Activated gamma-delta T cell treated with anti-CD3 and anti-CD28 coated beads, Interleukin-2, amount 50 U/mL, for 16 hours (primary cell): ENCODE measurements at places on chromosomes 7 and 10.

DNA sequence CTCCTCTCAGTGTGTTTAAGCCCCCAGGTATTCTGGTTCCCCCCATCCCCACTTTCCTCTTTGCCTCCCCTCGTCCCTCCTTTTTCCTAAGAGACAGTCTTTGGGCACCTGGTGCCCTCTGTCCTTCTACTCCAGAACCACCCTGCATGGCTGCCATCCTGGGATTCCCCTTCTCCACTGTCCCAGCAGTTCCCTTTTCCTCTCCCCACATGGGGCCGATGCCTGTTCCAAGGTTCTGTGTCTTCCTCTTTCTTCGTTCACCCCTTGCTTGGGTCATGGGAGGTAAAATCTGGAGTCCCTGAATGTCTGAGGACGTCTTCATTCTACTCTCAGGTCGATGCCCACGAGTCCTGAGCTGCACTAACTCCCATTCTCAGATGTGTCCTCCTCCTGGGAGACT, 120.8 kb downstream of the TAX1BP1 start:
- no peak for DNase-seq

GRCh38 chr10:113042868-113043267, 92.8 kb downstream of the TCF7L2 start:
- DNase-seq = no peak

- DNase-seq = no peak
Measured at GRCh38 chr7:155191901-155192478, 105.7 kb upstream of the INSIG1 start.

- DNase-seq = no peak
Measured at GRCh38 chr7:63054191-63054661, 944.4 kb upstream of the ZNF722 start.

- DNase-seq = no peak
Measured at GRCh38 chr7:100191775-100192174, 14.1 kb downstream of the STAG3 start.

- no peak for DNase-seq
Measured at GRCh38 chr7:929311-929711, 25.2 kb downstream of the ADAP1 start.

- no peak for DNase-seq
Measured at GRCh38 chr10:112335111-112335867, 38.6 kb upstream of the ACSL5 start.

DNA sequence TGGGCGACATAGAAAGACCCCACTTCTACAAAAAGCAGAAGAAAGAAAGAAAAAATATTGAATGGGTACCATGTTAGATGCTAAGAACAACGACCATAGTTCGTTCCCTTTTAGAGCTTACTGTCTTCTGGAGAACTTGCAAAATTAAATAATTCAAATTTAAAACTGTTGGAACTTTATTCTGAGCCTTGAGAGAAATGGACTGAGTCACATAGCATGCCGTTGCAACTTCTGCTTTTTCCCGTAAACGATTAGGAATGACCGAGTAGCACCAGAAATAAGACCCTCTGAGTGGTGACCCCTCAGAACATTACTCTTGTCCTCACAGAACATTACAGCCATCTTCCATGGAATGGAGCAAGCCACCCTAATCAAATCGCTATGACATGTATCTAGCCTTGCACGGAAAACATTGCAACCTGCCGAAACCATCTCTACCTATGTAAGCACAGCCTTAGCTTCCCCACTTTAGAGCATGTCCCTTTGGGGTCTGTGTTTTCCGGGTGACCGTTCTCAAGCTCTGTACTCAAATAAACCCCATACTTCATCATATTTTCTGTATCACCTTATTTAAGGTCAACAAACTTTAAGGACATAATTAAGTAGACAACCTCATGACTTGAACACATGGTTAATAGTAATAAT, 179.1 kb downstream of the PRKCQ start:
- no peak for DNase-seq

DNA sequence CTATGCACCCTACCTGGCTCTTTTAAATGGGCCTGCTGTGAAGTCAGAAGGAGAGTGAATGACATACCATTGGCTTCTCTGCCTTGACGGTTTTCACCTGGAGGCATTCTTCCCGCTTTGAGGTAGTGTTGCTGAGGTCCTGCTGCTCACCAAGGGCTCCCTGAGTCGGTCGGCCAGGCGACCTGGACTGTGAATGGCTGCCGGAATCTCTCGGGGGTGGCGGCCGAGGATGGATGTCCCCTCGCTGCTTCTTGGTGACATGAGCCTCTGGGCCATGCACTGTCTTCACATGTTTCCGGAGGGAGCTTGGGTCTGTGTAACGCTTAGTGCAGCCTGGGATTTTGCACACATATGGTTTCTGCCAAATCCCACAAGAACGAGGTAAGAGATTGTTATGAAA, 264.7 kb downstream of the GLI3 start:
- no peak for DNase-seq

DNA sequence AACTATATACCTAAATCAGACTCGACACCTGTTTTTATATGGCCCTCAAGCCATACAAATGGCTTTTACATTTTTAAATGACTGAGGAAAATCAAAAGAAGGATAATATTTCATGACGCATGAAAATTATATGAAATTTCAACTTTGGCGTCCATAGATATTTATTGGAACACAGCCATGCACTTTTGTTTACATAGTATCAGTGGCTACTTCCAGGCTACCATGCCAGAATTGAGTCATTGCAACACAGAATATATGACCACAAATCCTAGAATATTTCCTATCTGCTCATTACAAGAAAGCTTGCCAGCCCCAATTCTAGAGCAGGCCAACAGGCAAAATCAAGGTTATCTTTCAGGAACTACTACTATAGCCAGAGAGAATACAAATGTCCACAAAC, 29.3 kb downstream of the AFAP1L2 start:
- DNase-seq = no peak

DNA sequence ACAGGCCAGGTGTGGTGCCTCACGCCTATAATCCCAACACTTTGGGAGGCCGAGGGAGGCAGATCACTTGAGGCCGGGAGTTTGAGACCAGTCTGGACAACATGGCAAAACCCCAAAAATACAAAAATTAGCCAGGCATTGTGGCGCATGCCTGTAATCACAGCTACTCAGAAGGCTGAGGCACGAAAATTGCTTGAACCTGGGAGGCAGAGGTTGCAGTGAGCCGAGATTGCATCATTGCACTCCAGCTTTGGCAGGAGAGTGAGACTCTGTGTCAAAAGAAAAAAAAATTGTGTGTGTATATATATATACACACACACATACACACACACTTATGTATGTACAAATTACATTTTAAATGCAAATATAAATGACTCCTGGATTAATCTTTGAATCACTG, 76.8 kb upstream of the LRRN3 start:
- no peak for DNase-seq

DNA sequence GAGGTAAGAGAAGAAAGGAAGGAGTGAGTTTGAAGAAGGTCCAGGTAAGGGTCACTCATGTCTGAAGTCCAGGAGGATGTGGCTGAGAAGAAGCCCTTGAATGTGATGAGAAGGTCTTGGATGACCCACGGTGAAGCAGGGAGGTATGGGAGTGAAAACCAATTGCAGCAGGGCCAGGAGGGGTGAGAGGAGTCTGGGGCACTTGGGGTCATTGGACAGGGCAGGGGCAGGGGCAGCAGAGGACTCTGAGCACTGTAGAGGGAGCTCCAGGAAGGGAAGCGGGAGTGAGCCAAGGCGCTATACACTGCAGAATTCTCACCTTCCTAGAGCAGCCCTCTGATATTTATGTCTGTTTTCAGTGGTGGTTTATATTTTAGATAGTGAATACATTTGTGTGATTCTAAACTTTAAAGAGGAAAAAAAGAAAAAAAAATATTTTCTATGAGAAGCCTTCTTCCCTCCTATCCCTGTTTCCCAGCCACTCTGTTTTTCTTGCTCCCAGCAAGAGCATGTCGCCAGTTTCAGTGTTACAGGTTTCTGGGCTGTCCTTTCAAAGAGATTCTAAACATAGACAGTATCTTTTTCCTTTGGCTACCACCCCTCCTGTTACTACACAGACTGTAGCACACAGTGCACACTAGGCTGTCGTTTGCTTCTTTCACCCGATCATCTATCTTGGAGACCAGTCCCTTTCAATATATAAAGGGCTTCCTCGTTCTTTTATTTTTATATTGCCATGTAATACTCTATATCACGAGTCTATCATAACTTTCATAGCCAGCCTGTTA, 24.5 kb downstream of the BLVRA start:
- DNase-seq = no peak

GRCh38 chr10:122326385-122326784, 48.1 kb upstream of the PLEKHA1 start:
- no peak for DNase-seq

- DNase-seq = no peak
Measured at GRCh38 chr10:106011250-106011649, 1153.3 kb downstream of the SORCS1 start.

DNA sequence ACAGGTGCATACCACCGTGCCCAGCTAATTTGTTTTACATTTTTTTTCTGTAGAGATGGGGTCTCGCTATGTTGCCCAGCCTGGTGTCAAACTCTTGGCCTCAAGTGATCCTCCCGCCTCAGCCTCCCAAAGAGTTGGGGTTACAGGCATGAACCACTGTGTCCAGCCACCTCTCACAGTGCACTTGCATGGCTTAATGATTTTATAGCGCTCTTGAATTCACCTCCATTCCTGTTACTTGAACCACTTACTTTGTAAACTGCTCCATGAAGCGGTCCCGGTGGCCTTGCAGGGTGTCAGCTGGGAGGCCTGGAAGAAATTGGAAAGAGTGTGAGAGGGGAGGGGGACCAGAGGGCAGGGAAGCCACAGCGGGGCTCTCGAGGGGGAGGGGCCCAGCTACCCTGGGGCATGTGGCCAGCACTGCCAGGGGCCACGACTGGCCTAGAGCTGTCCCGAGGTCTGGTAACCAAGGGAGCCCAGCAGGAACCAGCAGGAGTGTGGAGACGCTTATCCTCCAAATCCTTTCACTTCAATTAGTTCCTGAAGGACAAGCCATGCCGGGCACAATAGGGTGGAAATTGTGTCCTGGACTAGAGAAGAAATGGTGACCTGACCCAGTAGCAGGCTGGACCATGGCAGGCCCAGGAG, 76.0 kb downstream of the SPDYE5 start:
- no peak for DNase-seq

DNA sequence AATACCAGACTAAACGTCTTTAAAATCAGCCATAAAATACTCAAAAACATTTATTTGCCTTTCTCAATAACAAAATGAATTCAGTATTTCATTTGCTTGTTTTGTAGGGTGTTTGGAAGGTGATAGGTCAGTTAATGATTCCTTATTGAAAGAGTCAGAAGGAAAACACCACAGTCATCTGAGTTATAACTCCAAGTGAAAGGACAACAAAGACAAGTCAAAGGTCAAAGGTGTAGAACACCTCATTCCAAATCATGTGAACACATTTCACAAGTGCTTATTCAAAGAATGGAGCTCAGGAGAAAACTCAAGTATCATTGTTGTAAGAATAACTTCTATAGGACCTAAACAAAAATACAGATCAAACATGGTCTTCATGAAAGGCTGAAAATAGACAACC, 318.6 kb upstream of the PHF14 start:
- no peak for DNase-seq

DNA sequence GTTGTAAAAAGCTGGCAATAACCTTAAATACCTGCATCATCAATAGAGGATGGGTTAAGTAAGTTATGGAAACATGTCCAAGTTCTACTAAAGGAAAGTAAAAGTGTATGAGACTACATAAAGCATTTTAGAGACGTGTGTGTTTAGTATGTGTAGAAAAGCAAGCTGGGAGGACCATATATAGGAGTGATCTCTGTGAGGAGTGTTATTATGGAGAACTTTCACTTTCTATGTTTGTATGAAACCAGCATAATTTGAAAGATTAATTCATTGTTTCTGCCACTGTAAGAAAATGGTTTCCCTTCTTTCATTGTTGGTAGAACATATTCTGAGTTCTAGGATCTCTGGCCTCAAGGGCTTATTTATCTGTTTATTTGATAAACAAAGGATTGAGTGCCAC, 19.2 kb upstream of the PDLIM1 start:
- DNase-seq = no peak

- no peak for DNase-seq
Measured at GRCh38 chr7:120831260-120831659, 26.7 kb downstream of the TSPAN12 start.

DNA sequence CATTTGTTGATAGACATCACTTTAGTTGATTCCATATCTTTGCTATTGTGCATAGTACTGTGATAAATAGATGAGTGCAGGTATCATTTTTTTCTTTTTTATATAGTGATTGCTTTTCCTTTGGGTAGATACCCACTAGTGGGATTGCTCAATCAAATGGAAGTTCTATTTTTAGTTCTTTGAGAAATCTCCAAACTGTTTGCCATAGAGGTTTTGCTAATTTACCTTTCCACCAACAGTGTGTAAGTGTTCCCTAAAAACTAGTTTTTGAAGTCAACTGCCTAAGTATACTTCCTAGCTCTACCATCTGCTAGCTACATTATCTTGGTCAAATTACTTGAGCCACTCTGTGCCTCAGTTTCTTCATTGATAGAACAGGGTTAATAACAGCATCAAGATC, 31.5 kb upstream of the RSBN1L start:
- DNase-seq = no peak

GRCh38 chr7:156918635-156919034, 25.7 kb upstream of the LMBR1 start:
- no peak for DNase-seq

- DNase-seq = no peak
Measured at GRCh38 chr7:26425655-26426054, 134.0 kb downstream of the SNX10 start.

GRCh38 chr7:133932591-133932990, 194.5 kb upstream of the LRGUK start:
- no peak for DNase-seq

- no peak for DNase-seq
Measured at GRCh38 chr10:80664071-80664680, 126.5 kb downstream of the SH2D4B start.

DNA sequence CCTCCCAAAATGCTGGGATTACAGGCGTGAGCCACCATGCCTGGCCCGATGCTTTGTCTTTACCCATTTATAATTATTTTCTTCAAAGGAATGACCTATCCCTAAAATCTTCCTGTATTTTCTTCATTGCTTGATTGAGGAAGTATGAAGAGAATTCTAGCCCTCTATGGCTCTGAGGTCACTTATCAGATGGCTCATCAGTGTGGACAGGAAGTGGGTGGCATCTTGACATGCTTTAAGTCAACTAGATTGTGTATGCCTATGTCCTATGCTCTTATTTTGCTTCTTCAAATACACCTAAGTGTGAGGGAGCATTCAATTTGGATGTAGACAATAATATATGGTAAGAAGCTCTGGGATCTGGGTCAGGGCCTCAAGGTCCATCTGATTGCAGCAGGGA, 1020.5 kb downstream of the LRMDA start:
- no peak for DNase-seq

DNA sequence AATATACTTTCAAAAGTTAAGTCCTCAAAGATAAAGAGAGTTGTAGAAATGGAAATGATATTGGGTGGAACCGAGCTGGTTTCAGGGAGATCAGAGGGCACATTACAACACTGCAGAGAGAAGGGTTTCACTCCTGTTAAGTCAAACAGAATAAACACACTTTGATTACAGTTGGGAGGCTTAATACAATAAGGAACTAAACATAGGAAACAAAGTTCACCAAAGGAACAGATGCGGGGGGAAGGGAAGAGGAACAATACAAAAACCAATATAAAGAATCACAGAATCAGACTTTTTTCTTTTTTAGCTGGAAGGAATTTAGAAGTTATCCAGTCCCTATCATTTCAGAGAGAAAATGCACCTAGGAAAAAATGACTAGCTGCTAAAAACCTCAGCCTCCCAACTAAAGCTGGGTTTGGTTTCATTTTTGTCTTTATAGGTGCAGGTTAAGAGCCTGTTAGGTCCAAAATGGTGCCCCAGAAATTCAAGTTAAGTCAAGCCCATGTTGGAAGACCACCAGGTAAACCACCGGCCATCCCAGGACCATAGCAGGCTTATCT, 81.9 kb downstream of the DNMBP start:
- DNase-seq = no peak
